ENCODE measurements at places on chromosomes 6 and 20.

GRCh38 chr6:30044630-30045029 is 16.4 kb upstream of the POLR1H start:
- no peak for DNase-seq

- no peak for DNase-seq
Observed at GRCh38 chr6:158194487-158195280, 26.5 kb downstream of the GTF2H5 start.

- DNase-seq: no peak
Observed at GRCh38 chr6:74768738-74769137, 437.1 kb downstream of the COL12A1 start.

DNA sequence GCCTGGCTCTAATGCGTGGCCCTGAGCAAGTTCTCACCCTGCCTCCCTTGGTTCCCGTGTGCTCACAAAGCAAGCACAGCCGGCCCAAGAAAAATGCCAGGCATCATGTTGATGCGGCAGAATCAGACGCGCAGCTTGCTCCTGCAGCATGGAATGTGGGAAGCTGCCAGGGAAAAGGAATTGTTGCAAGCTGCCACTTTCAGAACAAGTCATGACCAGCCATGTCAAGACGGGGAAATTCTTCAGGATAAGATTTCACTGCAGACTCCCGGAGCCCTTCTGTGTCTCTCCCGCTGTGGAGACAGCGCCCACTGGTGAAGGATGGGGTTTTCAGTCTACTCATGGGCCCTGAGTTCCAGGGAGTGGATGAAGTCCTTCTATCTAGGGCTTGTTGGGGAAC is 4.6 kb downstream of the DACT2 start:
- DNase-seq: no peak

DNA sequence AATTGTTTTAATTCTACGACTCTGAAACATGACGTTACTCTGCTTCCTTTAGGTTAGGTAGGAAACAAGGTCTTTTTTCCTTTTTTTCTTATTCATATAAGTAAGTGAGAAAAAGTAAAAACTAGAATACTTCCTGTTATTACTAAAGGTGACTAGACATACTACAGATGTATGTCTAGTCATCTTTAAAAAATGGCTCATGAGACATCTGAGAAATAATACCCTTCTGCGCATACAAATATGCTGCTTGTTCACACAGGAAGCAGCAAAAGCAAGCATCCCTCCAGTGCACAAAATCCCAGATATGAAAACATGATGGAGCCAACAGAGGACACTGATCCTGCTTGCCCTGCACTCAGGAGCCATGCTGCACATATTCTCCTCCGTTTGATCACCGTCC is 699.1 kb downstream of the EPM2A start:
- no peak for DNase-seq

DNA sequence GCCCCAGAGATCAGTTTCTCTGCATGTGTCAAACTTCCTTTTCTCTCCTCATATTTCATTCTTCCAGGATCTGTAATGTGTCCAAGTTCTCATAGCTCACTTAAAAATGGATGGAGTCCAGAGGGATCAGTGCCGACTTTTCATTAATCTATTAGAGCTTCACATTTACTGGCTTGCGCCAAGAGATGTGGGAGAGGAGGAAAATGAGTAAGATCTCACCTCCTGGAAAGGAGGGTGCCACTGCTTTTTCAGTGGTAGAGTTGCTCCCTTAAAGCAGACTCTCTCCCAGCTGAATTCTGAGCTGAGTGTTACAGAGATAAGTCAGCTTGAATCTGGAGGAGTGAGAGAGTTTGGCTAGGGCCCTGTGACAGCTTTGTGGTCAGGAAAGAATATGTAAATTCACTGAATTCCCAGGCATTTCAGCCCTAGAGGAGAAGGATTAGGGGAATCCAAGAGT is 175.9 kb downstream of the SOX4 start:
- no peak for DNase-seq

GRCh38 chr20:25136643-25137559 is 55.0 kb upstream of the VSX1 start:
- DNase-seq: no peak

- no peak for DNase-seq
Observed at GRCh38 chr20:59628171-59628570, 23.8 kb downstream of the PHACTR3 start.

GRCh38 chr20:20223981-20224380 is 143.9 kb upstream of the INSM1 start:
- no peak for DNase-seq

DNA sequence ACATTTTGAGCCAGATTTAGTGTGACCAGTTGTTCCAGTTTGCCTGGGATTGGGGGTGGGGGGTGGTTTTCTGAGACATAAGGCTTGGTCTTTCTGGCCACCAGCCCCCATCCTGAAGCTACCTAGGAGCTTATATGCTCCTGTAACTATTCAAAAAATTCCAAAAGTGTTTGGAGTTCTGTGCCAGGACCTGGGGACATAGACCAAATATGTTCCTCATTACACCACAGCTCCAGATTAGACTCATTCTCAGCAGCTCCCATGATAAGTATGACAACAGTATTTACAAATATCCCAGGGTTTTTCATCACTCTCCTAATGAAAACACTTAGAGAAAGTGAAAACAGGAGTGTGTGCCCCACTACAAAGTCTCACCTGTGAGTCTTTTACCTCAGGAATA is 37.8 kb upstream of the RNF144B start:
- no peak for DNase-seq

DNA sequence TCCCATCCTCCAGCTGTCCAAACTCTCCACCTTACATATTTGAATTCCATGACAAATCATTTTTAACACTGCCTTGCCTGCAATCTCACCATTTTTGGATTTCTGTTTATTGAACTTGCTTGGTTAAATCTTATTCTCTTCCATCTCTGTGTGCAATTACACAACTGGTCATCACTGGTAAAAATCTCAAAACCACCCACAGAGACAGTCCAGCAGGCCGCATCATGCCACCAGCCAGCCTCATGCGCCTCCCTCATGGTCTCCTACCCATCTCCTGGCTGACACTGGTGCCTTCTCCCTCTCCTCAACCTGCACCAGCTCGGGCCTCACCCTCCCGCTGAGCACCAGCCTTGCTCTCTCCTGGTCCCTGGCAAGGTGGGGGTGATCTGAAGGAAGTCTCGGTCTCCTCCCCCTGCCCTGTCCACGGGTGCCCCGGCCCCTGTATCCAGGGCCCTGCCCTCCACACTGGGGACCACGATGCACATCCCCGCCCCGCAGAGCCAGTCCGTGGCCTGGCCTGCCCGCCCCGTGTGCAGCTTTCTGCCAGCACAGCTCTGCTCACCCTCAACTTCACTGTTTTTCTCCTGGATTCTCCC is 92.0 kb downstream of the THBS2 start:
- DNase-seq: no peak

DNA sequence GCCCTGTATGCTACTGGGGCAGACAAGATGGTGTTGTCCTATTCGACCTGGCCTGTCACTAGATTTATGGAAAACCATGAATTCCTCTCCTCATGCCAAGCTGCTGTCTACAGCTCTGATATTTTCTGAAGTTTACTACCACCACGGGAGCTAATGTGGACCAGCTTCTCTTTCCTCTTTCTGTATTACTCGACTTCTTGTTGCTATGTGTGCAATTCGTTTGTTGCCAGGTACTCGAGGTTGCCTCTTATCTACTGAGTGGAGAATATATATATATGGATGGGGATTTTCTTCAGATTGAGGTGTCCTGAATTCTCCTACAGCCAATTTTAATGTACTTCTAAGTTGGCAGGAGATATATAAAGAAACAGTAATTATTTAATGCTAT is 34.7 kb downstream of the MAN1A1 start:
- no peak for DNase-seq

- DNase-seq: no peak
Observed at GRCh38 chr6:56579155-56579851, 63.4 kb downstream of the DST start.

DNA sequence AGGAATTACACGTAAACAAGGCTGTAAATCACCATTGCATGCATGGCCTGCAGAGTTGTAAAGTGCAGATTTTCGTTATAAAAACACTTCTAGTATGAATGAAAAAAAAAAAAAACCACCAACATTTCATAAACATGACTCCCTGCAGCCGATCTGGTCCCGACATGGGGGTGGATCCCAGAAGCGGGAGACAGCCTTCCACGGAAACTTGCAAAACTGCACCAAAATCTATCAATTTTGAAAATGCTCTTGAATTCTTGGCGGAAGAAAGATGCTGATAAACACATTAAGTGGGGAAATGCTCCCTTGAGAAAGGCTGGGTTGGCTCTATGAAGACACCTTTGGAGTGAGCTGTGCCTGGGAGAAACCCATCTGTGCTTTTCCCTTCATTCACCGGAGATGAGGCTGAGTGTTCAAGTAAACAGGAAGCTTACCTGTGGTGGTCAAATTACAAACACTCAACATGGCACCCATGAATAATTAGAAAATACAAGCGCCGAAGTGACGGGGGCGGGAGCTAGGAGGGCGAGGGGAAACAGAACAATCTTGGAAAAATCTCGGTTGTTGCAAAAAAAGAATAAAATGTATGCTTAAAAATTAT is 845 bp upstream of the ANKRD60 start:
- DNase-seq: no peak

DNA sequence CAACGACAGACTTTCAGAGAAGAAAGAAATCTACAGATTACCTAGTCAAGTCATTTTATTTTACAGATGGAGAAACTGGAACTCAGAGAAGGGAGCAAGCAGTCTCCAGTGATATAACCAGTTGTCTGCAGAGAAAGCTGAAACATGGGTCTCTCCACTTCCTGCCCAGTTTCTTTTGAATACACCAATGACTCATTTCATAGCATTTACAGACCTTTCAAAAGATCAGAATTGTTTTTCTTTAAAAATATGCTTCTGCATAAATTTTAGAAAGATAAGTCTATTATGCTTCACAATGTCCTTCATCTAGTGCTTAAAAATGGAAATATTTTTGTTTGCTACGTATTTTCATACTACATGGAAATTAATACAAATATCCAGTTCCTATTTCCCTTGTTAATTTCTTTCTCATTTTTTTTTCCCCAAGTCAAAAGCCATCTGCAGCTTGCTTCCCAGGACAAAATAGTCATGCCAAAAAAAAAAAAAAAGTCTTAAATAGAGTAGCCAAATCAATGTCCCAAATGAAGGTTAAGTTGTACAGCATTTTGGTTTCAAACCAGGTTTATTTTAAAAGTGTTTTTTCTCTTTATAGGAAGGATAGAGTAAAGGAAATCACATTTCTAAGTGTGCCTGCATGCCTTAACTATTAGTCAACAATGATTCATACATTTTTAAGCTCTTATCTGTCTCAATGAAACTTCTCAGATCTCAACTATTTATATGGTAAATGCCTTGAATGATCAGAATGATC is 36.9 kb downstream of the ARHGAP18 start:
- DNase-seq: no peak

GRCh38 chr6:33028220-33028849 is 18.9 kb upstream of the HLA-DOA start:
- DNase-seq: no peak

DNA sequence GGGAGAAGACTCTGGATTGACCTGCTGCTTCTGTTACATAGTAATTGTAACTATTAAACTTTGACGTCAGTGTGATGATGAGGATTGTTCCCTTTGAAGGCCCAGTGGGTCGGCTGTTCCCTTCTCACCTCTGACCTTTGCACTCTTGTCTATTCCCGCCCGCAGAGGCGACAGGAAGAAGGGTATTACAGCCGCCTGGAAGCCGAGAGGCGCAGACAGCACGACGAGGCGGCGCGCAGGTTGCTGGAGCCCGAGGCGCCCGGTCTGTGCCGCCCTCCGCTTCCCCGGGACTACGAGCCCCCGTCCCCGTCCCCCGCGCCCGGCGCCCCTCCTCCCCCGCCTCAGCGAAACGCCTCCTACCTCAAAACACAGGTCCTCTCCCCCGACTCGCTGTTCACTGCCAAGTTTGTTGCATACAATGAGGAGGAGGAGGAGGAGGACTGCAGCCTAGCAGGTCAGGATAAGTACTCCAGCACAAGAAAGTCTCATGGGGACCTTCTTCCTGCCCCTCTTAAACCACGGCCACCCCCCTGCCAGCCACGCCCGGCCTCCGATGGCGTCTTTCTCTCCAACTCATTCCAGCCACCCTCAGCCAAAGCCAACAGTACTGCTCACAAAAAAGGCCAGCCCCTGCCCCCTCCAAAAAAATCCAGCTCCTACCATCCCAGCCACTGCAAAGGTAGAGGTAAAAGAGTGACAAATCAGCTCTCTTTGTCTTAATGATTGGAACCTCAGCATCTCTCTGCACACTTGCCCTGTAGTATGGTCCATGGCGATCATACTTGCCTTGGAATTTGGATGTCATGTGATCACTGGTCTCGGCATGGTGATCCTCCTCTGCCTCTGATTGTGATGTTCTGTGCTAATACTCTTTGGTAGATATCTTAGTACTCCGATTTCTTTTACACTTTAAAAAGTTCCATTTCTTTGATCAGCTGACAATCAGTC is 31.6 kb upstream of the KIF25 start:
- no peak for DNase-seq

GRCh38 chr6:142822842-142823241 is 122.1 kb downstream of the HIVEP2 start:
- no peak for DNase-seq

All from stimulated activated CD4-positive, alpha-beta T cell treated with anti-CD3 and anti-CD28 coated beads, Interleukin-4, amount 100 ng/mL, for 1 hour (primary cell).